ENCODE measurements at places on chromosomes 1 and 21.
A peak's percentile ranks its signal among the peaks of the same experiment; 100 is the strongest.

DNA sequence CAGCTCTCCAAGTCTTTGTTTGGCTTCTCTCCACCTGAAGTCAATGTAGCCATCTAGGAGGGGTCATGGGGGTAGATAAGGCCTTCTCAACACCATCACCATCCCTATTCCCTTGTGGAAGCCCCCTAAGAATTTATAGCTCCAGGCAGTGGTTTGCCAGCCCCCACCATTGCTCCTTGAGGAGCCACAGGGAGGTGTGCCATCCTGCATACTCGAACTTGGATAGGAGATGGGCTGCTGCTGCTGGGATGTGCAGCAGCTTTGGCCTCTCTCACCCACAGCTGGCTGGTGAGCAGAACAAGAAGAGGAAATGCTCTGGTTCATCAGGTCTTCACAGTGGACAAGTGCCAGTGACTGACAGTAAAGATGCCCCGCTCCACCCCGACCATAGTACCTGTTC lies 4.8 kb downstream of the NAXE start:
- DNase-seq = no peak

GRCh38 chr1:101847626-101848025 lies 149.1 kb downstream of the OLFM3 start:
- no peak for DNase-seq

DNA sequence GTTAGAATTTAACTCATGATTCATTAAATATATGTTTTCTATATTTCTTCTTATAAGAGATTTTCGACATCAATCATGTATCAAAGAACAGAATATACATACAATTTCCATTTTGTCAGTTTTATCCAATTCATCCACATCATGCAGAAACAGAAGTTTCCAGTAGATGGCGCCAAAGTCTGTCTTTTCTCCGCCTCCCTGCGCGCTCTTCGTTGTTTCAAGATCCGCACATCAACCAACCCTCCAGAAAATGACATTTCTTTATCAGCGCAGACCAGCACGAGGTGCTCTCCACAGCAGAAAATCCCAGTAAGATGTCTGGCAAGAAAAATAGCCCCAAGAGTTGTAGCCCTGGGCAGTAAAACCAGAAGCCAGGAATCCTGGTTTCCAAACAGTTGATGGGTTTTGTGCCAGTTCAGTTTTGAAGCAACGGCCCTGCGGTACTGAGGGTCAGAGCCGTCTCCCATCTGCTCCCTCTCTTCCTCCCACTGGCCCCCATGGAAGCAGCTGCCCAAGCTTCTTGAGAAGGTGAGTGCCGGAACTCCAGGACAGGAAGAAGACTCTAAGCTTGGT lies 38.6 kb upstream of the GPR137B start:
- peak; percentile 66 for DNase-seq

GRCh38 chr1:28893403-28894102 lies 20.8 kb upstream of the EPB41 start:
- DNase-seq = no peak

GRCh38 chr1:209659909-209660308 lies 7.7 kb upstream of the LAMB3 start:
- no peak for DNase-seq

GRCh38 chr1:91609551-91609950 lies 108.9 kb downstream of the CDC7 start:
- no peak for DNase-seq

DNA sequence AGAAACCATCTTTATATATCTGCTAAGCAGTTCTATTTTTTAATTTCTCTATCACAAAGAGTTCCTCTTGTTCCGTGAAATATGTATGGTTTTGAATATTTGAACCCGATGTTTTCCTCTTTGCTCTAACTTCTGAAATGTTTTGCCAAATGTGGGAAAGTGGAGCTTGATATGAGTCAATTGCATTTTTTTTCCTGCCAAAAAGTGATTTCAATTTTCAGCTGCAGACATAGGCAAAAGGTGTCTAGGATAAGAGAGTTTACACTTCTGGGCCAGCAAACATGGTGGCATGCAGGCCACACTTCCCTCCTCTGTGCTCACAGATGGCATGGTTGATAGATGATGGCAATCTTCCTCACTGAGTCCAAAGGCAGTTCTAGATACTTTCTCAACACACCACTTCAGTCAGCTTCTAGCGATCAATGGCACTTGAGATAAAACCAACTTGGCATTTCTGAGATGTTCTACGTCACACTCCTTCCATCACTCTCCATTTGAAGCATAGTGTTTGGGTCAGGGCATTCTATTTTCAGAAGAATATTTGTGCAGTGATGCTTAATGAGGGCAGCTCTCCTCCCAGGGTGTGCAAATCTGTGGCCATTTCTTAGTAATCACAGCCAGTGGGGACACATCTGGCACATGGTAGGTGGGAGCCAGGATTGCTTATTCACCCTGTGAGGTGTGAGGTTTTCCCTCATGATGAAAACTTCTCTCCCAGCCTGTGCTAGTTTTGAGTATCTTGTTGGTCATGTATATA lies 54.4 kb upstream of the SCAF4 start:
- no peak for DNase-seq

GRCh38 chr1:226064816-226065248 lies 2.3 kb downstream of the H3-3A start:
- peak; percentile 36 for DNase-seq

DNA sequence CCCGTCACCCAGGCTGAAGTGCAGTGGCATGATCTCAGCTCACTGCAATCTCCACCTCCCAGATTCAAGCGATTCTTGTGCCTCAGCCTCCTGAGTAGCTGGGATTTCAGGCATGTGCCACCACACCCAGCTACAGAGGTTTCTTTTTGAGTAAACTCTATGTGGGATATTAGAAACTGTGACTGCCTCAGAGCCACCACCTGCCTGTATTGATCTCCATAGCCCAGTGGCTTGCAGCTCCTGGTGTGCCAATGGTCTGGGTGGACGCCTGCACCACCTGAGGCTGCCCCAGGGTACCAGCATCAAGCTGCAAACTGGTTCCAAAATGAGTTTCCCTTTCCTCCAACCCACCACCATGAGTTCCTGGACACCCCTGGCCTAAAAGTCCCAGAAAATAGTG lies 89.7 kb upstream of the SLC44A3 start:
- no peak for DNase-seq

GRCh38 chr21:43733060-43733459 lies 14.1 kb downstream of the PDXK start:
- DNase-seq = peak; percentile 67

GRCh38 chr1:54594463-54594862 lies 28.9 kb downstream of the FAM151A start:
- no peak for DNase-seq

DNA sequence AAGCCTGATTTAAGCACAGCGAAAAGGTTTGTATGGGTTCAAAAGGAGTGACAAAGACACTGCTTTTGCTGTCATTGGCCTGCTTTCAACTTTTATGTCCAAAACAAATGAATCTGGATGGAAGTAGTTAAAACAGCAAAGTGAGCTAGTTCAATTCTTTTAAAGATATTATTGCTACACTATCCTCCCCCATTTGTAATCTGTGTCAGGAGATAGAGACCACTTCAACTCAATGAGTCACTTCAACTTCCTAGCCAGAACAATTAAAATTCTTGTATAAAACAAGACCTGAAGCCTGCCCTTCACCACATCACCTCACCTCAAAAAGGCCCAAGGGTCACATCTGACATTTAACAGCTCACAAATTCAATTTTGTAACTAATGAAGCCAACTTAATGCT lies 364.1 kb upstream of the LYPLAL1 start:
- no peak for DNase-seq

- DNase-seq = peak; percentile 68
These were observed 39.9 kb downstream of the F5 start for GRCh38 chr1:169546087-169546995.

DNA sequence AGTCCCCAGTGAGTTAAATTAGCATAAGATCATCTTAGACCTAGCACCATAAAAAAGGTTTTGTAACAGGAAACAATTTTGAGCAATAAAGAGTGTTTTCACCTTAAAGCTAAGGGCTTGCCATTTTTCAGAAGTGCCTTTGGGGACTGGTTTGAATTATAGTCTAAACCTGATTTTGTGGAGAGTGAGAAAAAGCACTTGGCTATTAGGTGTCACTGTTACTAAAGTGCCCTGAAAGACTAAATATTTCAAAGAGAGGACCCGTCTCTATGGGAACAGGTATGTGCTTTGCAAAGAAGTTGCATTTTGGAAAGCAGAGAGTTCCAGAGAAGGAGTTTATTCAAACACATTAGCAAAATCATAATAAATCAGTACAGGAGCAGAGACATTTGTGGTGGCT lies 9.1 kb downstream of the NTNG1 start:
- no peak for DNase-seq

DNA sequence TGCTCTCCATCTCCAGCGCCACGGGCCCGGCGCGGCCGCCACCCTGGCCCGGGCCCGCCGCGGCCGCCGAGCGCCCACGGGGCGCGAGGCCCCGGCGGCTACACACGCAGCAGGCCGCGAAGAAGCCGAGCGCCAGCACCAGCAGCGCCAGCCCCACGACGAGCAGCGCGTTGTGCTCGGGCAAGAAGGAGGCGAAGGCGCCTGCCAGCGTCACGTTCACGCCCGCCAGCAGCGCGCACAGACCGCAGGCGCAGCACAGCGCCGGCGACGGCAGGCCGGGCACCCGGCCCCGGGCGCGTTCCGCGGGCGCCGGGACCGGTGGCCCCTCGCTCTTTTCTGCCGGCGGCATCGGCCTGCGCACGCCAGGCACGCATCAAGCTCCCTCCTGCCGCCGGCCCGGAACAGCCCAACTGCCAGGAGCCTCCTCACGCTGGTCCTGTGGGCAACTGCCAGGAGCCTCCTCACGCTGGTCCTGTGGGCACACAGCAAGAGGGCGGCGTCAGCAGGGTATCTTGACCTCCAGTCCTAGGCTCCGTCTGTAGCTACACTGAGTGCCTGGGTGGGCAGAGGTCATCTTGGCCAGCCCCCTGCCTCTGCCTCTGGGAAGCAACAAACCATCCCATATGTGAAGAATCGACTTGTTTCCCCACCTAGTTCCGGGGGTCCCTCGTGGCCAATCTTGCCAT lies 18.1 kb downstream of the KNCN start:
- peak; percentile 57 for DNase-seq

GRCh38 chr1:57404884-57405283 lies 19.0 kb downstream of the DAB1 start:
- DNase-seq = no peak

- peak; percentile 61 for DNase-seq
These were observed 63.4 kb downstream of the CD2 start for GRCh38 chr1:116817582-116818064.

GRCh38 chr1:1779691-1780597 lies 1.7 kb upstream of the NADK start:
- DNase-seq = peak; percentile 91

GRCh38 chr1:223733898-223734852 lies 21.8 kb downstream of the CAPN2 start:
- DNase-seq = no peak

GRCh38 chr1:58003059-58003458 lies 543.5 kb downstream of the OMA1 start:
- DNase-seq = no peak

GRCh38 chr21:35202431-35202830 lies 153.3 kb upstream of the RUNX1 start:
- no peak for DNase-seq

DNA sequence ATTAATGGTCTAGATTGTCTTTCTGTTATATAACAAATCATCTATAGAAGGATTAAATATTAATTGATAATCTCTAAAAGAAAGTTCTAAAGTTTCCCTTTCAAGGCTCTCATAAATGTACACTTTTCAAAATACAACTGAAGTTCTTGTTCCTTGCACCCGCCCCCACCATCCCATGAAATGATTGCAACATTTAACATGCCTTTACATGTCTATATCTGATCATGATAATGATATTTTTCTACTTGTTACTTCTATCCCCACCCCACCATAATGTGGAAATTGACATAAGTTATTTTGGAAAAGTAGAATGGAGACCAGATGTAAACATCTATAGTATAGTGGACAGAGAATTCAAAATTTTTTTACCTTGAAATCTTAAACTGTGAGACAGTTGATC lies 186.6 kb downstream of the NTNG1 start:
- no peak for DNase-seq

DNA sequence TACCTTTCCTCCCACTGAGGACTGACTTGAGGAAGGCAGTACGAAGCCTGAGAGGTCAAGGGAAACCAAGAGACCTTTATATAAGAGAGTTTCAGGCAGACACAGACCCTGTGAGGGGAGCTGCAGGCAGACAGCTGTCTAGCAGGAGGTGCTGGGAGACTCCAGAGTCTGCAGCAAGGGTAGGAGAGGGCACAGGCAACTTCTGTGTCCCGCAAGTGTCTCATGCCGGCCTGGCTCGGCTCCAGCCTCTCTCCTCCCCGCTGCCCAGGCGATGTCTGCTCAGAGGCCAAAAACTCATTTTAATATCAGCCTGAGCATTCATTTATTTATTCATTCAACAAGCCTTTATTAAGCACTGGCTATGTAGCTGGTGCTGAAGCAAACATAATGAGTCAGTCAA lies 83.0 kb downstream of the KIRREL1 start:
- no peak for DNase-seq

GRCh38 chr1:198970916-198971315 lies 332.1 kb downstream of the PTPRC start:
- no peak for DNase-seq

- DNase-seq = peak; percentile 16
These were observed 42.6 kb downstream of the CD34 start for GRCh38 chr1:207868251-207868773.

DNA sequence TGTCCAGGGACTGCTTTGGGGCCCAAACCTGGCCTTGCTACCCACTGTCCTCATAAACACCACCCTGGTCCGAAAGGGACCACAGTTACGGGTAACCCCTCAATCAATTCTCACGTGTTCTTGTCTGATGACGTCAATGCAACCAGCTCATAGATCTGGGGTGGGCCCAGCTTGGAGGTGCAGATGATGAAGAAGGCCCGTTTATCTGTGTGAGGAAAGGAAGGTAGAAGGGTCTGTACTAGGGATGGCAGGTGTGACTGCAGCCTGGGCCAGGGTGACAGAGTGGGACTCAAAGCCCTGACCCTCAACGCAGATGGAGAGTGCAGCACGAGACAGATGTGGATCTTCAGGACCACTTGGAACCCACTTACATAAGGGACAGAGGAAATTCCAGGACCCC lies 22.1 kb downstream of the LRRC71 start:
- no peak for DNase-seq

- DNase-seq = no peak
These were observed 8.8 kb upstream of the CCT8 start for GRCh38 chr21:29082046-29082815.

- no peak for DNase-seq
These were observed 20.3 kb downstream of the RXRG start for GRCh38 chr1:165424454-165425216.

DNA sequence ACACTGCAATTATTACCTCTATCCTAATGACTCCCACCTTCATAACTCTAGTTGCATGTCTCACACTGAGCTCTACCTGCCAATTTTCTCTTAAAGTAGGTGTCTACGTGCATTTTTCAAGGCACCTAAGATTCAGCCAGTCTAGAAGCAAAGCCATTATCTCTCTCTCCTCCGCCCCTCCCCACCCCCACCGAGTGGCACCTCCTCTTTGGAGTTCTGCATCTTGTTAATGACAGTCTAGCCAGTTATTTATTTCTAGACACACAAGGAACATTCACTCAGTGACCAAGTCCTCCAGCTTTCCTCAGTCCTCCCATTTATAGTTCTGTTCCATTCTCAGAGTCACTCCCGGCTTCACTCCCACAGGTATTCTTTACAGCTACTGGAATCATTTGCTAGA lies 47.6 kb downstream of the ASTN1 start:
- DNase-seq = no peak

GRCh38 chr1:212605441-212606394 lies 2.8 kb upstream of the ATF3 start:
- no peak for DNase-seq

Measured in CD4-positive, CD25-positive, alpha-beta regulatory T cell (primary cell).